Vagina (tissue), 2 donors: ENCODE measurements at places on chromosomes 13 and 19.

DNA sequence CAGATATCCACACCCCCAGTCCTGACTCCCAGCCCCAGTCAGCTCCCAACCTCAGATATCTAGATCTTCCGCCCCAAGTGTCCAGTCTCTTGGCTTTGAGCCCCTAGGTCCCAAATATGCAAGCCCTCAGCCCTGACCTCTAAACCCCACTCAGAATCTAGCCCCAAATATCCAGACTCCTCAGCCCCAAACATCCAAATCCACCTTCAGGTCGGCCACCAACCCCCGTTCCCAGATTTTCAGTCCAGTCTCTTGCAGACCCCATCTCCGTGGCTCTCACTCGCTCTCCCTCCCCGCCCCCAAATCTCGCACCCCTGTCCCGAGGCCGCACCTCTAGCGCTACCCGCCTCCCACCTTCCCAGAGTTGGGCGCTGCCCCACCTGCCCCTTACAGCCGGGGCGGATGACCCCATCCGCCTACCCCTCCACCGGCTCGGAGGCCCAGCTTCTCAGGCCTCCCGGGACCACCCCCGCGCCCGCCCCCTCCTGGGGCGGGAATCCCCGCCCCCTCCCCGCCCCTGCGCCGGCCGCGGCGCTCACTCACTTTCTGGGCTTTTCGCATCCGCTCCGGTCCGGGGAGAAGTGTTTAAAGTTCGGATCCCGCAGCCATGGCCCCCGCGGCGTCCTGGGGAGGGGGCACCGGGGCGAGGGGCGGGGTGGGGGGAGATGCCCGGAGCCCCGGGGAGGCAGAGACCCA lies 604 bp downstream of the ERFL start:
- DNase-seq, result no peak

- no peak for DNase-seq
Measured at GRCh38 chr19:38395381-38396114, 7.1 kb downstream of the SPRED3 start.

- DNase-seq, result no peak
Measured at GRCh38 chr13:37453246-37453645, 145.3 kb downstream of the POSTN start.

DNA sequence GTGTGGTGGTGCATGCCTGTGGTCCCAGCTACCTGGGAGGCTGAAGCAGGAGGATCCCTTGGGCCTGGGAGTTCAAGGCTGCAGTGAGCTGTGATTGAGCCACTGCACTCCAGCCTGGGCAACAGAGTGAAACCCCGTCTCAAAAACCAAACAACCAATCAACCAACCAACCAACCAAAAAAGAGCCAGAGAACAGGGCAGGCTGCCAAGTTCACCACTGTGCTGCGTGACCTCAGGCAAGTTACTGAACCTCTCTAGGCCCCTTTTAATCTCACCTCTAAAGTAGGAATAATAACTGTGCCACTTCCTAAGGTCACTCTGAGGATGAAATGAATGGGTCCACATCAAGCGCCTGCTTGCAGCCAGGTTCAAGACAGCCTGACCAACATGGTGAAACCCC lies 16.9 kb downstream of the TJP3 start:
- DNase-seq, result no peak

DNA sequence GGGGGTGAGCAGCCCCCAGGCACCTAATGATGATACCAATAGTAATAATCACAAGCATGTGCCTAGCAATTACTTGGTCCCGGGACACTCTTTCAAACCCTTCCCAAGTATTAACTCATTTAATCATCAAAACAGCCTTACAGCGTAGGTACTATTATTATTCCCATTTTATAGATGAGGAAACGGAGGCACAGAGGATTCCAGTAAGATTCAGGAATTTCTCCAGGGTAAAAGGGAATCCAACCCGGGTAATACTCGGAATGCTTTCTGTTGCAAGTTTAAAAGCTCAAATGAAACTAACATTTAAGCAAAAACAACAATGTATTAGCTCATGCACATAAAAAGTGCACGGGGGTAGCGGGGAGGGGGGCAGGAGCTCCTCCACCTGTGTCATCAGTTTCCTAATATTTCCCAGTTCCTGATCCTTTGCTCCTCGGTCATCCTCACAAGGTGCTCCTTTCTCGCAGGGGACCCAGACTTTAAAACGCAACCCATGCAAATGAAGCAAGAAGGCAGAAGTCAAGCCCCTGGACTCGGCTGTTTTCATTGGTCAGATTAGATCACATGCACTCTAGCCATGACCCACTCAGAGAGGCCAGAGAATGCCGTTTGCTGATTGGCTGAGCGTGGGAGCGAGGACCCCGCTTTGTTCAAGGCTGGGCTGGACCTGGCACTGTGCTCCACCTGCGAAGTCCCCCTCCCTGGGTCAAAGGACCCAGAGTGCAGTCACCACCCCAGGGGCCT lies 38.3 kb upstream of the C19orf12 start:
- DNase-seq, result no peak

GRCh38 chr19:49716154-49716553 lies 25.2 kb downstream of the CPT1C start:
- no peak for DNase-seq

GRCh38 chr13:87147076-87147475 lies 524.1 kb upstream of the SLITRK5 start:
- no peak for DNase-seq

GRCh38 chr19:694481-695351 lies 536 bp downstream of the PRSS57 start:
- no peak for DNase-seq

DNA sequence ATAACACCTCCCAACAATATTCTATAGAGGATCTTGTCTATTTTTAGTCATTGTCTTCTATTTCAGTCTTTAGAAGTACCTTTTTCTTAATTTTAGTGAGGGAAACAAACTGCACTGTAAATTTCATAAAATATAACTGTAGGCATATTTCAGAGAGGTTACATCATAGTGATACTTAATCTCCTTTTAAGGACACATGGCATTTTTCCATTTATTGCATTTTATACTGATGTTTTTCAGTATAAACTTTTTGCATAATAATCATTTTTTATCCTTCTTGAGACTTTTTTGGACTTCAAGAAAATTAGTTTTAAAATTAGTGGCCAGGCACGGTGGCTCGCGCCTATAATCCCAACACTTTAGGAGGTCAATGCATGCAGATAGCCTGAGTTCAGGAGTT lies 6.6 kb downstream of the ZNF700 start:
- no peak for DNase-seq

DNA sequence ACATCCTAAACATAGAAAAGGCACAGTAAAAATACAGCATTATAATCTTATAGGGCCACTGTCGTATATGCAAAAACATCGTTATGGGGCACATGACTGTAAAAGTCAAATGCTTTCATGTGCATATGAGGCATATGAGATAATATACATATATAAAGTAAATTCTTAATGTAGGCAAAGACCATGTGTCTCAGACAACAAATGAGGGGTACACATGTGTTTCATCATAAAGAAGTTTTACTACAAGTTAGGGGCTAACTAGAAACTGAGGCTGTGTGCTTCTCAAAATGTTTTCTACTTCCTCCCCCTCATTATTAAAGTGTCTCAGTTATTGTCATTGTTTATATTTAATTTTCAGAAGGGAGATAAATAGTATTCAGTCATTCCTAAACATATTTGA lies 309.6 kb downstream of the SHISA2 start:
- DNase-seq, result no peak

- DNase-seq, result no peak
Measured at GRCh38 chr19:48817585-48818124, 6.8 kb upstream of the BCAT2 start.

DNA sequence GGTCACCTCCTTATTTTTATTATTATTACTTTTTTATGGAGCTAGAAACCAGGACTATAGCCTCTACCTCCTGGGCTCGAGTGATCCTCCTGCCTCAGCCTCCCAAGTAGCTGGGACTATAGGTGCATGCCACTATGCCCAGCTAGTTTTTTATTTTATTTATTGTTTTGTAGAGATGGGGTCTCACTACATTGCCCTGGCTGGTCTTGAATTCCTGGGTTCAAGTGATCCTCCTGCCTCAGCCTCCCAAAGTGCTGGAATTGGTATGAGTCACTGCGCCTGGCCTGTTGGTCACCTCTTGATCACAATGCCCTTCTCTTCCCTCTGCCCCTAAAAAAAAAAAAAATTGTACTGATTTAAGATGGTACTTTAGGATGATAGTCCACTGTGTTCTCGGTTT lies 20.4 kb downstream of the MRPS12 start:
- DNase-seq, result no peak

- DNase-seq, result no peak
Measured at GRCh38 chr13:39587939-39588338, 15.1 kb downstream of the LHFPL6 start.

DNA sequence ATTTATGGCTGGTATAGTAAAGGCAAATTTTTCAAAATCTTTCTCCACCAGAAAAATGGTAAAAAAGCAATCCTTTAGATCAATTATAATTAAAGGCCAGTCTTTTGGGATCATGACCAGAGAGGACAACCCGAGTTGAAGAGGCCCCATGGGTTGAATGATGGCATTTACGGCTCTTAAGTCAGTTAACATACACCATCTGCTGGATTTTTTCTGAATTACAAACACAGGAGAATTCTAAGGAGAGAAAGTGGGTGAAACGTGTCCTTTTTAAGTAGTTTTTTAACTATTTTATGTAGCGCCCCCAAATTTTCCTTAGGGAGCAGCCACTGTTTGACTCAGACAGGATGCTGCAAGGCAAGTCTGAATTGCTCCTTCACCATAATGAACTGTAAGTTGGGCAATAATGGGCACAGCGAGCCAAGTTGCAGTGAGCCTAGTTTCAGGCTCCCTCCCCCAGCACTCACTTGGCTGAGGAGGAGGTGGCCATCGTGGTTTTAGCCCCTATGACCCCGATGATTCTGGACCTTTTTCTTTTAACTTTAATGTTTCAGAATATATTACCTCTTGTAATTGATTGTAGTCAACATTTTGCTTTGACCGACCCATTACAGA lies 13.6 kb upstream of the ZNF611 start:
- DNase-seq, result no peak

DNA sequence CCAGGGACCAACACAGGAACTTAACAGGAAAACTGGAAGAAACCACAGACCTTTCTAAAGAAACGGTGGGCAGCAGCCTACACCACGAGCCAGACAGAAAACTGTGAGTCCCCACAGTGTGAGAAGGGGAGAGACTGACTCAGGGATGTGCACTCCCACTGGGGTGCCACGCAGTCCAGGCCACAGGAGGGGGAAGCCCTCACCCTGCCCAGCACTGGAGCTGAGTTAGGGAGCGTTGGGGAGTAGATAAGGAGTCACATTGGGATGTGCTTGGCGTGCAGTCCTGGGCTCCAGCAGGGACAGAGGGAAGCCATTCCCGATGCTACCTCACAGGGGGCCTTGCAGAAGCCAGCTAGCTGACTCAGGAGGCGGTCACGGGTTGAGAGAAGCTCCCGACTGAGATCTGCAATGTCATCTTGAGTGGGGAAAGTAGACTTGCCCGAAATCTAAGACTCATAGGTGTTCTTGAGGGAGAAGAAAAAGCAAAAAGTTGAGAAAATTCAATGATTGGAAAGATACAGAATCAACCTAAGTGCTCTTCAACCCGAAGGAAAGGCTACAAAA lies 17.3 kb downstream of the SIGLEC8 start:
- no peak for DNase-seq

DNA sequence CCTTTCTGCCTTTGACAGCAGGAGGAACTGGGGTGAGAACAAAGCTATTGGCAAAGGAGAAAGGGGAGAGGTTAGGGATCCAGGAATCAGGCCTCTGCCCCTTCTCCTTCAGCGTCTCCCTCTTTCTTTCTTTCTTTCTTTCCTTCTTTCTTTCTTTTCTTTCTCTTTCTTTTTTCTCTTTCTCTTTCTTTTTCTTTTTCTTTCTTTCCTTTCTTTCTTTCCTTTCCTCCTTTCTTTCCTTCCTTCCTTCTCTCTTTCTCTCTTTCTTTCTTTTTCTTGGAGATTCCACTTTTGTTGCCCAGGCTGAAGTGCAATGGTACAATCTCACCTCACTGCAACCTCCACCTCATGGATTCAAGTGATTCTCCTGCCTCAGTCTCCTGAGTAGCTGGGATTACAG lies 75.6 kb downstream of the TRPM4 start:
- no peak for DNase-seq

DNA sequence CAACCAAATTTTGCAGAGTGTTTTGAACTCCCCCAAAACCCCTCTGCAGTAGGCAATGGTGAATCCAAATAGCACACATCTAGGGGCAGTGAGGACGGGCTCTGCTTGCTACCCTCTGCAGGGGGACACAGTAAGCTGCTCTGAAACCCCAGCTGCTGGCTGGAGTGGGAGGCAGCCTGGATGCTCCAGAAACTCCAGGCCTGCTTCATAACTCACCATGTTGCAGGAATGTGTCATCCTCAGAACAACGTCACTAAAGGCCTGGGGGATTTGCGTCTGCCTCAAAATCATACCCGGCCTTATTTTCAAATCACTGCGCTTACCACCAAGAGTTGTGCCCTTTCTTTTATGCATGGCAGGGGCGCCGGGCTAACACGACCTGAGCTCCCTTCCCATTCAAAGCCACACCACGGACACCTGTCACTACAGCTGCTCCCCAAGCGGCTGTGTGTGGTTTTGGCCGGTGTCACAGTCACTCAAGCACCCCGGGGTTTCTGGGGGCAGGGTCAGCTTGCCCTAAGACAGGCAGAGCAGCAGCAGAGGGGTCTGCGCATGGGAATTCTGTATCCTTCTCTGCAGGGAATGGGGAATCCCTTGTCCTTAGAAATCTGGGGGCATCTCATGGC lies 93.9 kb downstream of the TSHZ3 start:
- DNase-seq, result no peak

DNA sequence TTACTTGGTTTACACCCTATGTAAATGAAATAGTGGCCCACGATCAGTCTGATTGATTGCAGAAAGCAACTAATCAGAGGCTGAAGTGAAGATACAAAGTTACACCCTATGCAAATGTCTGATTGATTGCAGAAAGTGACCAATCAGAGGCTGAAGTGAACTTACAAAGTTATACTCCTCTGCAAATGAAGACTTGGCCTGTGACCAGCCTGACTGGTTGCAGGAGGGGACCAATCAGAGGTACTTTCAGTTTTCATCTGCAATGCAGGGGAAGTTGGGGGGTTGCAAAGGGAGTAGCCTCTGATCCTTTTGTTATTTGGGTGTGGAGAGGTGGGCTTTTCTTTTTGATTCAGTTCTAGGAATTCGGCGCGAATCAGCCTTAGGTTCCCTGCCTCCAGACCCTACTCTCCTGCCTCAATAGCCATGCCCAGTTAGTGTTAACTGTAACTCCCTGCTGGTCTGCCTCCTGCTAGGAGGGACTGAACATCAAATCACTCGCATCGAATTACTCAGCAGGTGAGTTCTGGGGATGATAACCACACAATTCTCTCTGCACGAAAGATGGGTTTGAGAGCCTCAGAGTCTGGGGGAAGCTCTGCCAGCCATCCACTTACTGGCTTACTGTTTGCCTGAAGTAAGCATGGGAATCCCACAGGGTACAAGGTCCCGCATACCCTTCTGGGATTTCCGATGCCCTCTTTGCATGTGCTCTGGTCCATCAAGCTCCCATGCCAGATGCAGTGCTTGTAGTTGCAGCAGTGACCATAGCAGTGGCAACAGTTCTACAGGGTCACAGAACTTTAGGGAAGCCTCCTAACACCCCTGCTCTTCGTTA lies 7.5 kb downstream of the ARL11 start:
- DNase-seq, result no peak

- DNase-seq, result no peak
Measured at GRCh38 chr13:40662866-40663265, 3.6 kb downstream of the FOXO1 start.

- no peak for DNase-seq
Measured at GRCh38 chr19:12825254-12826131, 8.9 kb downstream of the RTBDN start.

- no peak for DNase-seq
Measured at GRCh38 chr13:38321654-38322053, 28.0 kb upstream of the UFM1 start.
